ENCODE measurements at places on chromosomes 5 and 9. TPM values are rescaled to one million over a fixed set of nuclear protein-coding genes. Genes with fewer than 3 reads are reported as not detected.

The ROPN1L gene
- 0.68 TPM for total RNA-seq

DNA sequence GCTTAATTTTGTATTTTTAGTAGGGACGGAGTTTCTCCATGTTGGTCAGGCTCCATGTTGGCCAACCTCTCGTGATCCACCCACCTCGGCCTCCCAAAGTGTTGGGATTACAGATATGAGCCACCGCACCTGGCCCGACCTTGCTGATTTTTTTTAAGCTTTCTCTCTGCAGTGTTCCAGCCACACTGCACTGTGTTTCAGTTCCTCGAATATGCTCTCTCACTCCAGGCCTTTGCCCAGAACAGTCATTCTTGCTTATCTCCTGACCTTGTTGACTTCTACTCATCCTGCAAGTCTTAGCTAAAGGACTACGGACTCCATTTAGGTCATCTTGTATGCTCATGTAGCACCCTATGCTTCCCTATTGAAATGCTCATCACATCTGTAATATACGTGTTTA, 3.3 kb downstream of the SNAPC3 start:
- no peak for DNase-seq

The IFNA7 gene
- total RNA-seq, result not detected

DNA sequence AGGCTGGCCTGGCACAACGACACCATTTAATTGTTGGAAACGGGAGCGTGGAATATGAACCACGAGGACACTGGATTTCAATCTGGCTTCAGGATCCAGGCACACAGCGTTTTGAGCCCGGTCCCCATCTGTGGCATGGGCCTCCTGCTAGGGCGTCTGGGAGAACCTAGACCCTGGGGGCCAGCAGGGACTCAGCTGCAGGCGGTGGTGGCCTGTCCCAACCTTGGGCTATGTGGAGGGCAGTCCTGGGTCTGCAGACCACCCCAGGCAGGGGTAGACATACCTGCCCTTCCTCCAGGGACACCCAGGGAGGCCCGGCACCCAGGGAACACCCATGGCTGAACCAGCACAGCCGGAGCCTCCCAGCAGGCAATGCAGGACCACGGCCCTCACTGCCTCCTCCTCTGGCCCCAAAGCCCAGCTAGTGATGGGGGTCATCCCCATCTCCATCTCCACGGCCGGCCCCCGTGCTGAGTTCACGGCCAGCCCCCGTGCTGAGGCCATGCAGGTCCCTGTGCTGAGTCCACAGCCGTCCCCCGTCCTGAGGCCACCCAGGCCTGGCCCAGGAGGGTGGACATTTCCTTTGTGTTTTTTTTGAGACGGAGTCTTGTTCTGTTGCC, 18.5 kb upstream of the UBAC1 start:
- DNase-seq, result no peak

DNA sequence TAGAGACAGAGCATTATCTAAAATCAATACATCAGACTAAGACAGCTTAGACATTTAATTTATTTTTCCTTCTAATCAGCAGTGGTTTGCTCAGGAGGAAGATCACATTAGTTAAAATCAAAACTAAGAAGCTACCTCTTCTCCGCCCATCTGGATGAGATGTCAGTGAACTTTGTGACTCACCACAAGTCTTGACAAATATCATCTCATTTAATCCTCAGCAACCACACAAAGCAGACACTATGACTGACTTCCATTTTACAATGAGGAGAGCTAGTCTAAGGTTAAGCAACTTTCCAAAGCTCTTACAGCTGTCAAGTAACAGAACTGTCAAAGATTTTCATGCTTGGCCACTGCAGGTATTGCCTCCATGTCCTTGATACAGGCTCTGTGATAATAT, 289.5 kb downstream of the DEPDC1B start:
- no peak for DNase-seq

DNA sequence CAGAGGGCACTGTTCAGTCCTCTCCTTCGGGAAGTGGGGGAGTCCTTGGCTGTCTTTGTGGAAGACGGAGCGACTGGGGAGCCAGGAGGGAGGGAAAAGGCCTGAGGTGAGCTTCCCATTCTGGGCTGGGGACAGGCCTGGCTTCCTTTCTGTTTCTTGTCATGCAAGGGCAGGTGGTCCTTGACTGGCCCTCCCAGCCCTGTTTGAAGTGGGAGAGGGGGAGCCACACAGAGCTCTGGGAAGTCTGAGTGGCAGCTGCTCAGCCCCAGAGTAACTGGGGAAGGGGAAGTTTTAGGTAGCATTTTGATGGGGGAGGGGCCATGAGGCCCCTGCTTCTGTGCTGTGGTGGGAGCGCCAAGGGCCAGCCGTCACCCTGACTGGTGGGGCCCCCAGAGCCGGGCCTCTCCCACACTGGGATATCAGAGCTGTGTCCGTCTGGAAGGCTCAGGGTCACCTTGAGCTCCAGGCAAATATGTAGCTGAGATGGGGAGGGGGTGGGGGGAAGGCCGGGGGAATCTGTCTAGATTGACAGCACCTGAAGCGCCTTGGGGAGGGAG, 6.5 kb downstream of the UNC5A start:
- no peak for DNase-seq

Data from dermis blood vessel endothelial cell (primary cell).